ENCODE measurements at places on chromosomes 1 and 21.
A peak's percentile ranks its signal among the peaks of the same experiment; 100 is the strongest.

DNA sequence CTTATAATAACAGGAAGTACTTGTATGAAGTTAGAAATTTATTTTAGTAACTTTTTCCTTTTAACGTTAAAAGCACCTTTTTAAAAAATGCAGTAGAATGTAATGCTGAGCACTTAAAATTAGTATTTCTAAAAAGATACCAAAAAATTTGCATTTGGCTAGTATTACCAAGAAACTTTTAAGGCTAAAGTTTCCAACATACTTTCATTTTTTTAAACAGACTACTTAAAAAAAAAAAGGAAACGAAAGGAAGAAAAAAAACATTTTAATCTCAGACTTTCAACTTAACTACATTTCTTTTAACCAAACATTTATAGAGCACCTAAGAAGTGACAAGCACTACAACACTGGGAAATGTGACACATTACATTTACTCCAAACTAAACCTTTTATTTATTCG lies 2.8 kb downstream of the ARID4B start:
- DNase-seq, result no peak

DNA sequence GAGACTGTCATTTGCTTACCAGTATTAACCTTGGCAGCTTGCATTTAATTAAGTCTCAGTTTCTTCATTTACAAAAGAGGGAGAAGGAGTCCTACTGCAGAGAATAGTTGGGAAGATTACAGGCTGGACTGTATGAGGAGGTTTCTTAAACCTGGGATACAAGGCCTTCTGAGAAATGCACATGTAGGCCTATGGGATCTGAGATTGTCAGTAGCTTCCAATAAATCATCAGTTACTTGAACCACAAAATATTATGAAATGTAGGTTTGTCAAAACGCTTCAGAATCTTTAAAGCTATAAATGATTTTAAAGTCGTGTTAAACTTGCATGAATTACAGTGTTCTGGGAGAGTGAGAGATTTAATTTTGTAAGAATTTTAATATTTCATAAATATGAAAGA lies 69.6 kb downstream of the NRIP1 start:
- DNase-seq, result no peak

GRCh38 chr1:237393632-237394031 lies 351.6 kb downstream of the RYR2 start:
- DNase-seq, result no peak

DNA sequence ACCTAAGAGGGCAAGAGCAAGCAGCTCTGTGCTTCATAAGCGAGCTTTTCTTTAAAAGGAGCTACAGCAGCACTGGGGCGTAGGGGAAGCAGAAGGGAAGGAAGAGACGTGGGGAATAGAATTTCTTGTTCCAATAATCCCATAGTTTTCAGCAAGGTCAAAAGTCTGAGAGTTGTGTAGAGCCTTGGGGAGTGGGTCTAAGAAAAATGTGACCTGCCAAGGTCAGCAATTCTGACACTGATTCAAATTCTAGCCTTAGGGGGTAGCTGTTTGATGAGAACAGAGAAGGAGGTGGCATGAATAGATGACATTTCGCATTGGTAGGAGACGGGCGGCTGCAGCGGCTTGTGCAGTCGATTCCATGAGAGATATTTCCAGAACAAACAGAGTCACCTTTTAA lies 22.4 kb downstream of the PRRX1 start:
- DNase-seq, result no peak

DNA sequence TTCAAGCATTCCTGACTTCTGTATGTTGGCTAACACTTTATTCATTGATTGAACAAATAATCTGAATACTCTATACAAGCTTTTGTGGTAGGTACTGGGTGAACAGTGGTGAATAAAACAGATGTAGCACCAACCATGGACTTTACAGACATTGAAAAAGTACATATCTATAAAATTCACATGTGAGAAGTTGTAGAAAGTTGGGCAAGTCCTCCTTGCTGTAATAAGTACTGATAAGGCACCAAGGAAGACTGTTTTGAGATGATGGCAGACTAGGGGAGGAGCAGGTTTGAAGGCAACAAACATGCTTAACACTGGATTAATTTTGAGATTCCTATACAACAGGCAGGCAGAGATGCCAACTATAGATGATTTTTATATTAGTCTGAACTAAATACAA lies 42.4 kb downstream of the RNF2 start:
- DNase-seq, result no peak

DNA sequence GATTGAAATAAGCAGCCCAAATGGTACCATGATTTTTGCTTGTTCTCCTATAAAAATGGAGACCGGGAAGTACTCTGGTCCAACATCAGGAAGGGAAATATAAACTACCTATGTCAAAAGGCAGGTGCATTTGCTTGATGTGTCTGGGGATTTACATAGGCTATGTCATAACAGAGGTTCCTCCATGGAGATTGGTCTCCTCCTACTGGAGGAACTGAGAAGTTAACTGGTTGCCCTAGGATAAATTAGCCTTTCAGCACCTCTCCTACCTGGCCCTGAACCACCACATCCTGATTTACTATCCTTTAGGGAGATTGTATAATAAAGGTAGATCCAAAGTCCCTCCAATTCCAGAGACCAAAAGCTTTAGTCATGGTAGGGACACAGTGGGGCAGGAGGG lies 1109.3 kb upstream of the B3GALT2 start:
- peak; percentile 19 for DNase-seq

GRCh38 chr1:195580988-195581387 lies 1027.3 kb downstream of the KCNT2 start:
- DNase-seq, result no peak

DNA sequence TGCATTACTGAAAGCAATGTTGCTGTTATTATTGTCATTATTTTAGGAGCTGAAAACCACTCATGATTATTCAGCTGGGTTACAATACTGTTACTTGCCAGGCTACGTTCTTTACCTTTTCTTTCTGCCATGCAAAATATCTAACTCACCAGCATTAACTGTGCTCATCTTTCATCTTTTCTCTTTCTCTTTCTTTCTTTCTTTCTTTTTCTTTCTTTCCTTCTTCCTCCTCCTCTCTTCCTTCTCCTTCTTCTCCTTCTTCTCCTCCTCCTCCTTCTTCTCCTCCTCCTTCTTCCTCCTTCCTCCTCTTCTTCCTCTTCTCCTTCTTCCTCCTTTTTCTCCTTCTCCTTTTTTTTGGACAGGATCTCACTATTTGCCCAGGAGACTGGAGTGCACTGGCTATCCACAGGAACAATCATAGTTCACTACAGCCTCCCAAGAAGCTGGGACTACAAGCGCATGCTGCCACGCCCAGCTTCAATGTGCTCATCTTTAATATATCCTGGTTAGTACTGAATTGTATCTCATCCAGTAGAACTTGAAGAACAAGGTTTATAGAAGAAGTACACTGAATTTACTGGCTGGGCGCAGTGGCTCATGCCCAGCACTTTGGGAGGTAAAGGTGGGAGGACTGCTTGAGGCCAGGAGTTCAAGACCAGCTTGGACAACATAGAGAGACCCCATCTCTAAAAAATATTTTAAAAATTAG lies 6.9 kb upstream of the ZMYM4 start:
- DNase-seq, result no peak

DNA sequence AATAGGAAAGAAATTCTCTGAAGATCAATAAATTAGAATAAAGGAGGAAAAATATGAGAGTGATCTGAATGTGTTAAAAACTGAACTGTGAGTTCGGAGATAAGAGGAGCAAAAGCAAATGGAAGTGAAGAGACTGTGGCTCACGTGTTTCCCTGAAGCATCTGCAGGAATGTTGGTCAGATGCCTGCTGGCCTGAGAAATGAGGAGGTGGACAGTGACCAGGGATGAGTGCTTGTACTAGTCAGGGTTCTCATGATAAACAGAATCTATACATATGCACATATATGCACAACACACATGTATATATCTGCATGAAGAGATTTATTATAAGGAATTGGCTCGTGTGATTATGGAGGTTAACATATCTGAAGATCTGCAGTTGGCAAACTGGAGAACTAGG lies 103.4 kb upstream of the TIAM1 start:
- no peak for DNase-seq

DNA sequence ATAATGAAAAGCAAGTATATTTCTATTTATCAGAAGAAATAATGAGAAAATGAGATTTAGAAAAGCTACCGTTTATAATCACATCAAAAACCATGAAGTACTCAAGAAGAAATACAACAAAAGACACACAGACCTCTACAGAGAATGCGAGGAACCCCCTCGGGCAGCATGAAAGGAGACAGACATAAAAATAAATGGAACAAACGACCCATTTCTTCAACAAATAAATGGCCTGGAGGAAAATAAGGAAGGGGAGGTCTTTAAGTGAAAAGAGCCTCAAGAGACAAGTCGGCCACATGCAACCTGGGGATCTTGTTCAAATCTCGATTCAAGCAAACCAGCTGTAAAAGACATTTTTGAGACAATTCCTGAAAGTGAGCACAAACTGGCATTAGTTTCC lies 6.0 kb downstream of the CFAP74 start:
- no peak for DNase-seq

GRCh38 chr1:35269201-35269988 lies 886 bp downstream of the ZMYM4 start:
- DNase-seq, result peak; percentile 3

GRCh38 chr1:162191396-162192305 lies 122.2 kb downstream of the NOS1AP start:
- DNase-seq, result no peak

- no peak for DNase-seq
Measured at GRCh38 chr1:76115171-76115570, 40.6 kb downstream of the ST6GALNAC3 start.

GRCh38 chr21:35563885-35564451 lies 496.4 kb downstream of the SETD4 start:
- no peak for DNase-seq

DNA sequence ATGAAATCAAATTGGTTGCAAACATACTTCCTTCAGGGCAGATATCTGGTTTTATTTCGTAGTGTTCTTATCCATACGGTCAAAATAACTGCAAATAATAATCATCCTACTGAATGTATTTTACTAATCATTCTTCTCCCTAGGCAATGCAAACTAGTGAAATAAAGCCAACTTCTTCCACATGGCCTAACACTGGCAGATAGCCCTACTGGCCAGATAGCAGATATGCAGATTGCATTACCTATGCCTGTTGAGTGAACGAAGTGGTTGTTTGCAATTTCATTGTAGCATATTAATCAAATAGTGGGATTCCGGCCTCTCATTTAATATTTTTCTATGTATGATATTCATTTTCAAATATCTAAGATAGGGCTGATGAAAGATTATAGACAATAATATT lies 116.2 kb downstream of the CENPF start:
- no peak for DNase-seq

DNA sequence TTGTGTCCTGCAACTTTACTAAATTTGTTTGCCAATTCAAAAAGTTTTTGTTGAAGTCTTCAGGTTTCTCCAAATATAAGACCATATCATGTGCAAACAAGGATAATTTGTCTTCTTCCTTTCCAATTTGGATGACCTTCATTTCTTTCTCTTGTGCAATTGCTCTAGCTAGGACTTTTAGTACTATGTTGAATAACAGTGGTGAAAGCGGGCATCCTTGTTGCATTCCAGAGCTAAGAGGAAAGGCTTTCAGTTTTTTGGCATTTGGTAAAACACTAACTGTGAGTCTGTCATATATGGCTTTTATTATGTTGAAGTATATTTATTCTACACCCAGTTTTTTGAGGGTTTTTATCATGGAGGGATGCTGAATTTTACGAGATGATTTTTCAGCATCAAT lies 630.0 kb upstream of the ADGRL2 start:
- no peak for DNase-seq

DNA sequence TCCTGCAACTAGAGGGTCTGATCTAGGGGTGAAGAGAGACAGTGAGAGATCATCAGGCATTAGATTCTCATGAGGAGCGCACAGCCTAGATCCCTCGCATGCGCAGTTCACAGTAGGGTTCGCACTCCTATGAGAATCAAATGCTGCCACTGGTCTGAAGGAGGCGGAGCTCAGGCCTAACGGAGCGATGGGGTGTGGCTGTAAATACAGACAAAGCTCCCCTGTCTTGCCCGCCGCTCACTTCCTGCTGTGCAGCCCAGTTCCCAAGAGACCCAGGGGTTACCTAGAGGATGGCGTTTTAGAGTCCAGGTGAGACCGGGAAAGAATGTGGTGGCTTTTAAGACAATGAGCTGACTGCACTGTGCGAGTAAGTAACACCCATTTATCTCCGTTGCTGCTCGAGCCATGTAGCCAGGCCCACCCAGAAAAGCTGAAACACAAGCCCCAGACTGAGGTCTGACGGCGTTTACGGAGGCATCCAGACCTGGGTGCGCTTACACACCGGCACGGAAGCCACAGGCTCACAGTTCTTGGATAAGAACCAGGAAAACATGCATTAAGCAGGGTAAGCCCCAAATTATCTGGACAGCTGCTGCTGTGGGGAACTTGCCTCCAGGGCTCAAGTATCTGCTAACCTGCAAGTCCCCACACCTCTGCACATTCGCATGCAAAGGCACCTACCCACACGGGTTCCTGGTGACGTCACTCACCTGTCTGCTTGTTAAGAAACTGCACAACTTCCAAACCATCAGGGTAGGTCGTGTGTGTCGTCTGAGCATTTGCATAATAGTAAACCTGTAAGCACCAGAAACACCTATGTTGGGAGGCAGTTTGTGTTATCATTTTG lies 12.5 kb downstream of the TCP10L start:
- DNase-seq, result no peak

DNA sequence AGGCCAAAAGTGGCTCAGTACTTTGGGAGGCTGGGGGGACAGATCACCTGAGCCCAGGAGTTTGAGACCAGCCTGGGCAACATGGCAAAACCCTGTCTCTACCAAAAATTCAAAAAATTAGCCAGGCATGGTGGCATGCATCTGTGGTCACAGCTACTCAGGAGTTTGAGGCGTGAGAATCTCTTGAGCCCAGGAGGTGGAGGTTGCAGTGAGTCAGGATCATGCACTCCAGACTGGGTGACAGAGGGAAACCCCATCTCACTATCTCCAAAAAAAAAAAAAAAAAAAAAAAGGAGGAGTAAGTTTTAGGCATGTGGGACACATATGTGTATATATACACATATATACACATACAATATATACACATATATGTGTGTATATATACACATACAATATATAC lies 165.3 kb upstream of the DPYD start:
- no peak for DNase-seq

DNA sequence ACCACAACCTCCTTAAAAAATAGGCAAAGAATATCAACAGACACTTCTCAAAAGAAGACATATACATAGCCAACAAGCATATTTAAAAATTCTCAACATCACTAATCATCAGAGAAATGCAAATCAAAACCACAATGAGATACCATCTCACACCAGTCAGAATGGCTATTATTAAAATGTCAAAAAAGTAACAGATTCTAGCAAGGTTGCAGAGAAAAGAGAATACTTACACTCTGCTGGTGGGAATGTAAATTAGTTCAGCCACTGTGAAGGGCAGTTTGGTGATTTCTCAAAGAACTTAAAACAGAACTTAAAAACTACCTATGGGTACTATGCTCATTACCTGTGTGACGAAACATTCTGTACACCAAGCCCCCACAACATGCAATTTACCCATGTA lies 20.7 kb downstream of the CD1B start:
- DNase-seq, result no peak
